WERI-Rb-1 (cell line): ENCODE measurements at places on chromosomes 6 and 20.

- no peak for DNase-seq
These were observed 76.6 kb downstream of the DZANK1 start for GRCh38 chr20:18390201-18390600.

- DNase-seq, result no peak
These were observed 276.5 kb downstream of the CDKAL1 start for GRCh38 chr6:20810727-20811108.

GRCh38 chr20:59984541-59984940 is 26.3 kb downstream of the CDH26 start:
- DNase-seq, result no peak

- DNase-seq, result no peak
These were observed 144.6 kb downstream of the CDKAL1 start for GRCh38 chr6:20678831-20679352.

GRCh38 chr6:128117916-128118315 is 217.1 kb upstream of the THEMIS start:
- no peak for DNase-seq

DNA sequence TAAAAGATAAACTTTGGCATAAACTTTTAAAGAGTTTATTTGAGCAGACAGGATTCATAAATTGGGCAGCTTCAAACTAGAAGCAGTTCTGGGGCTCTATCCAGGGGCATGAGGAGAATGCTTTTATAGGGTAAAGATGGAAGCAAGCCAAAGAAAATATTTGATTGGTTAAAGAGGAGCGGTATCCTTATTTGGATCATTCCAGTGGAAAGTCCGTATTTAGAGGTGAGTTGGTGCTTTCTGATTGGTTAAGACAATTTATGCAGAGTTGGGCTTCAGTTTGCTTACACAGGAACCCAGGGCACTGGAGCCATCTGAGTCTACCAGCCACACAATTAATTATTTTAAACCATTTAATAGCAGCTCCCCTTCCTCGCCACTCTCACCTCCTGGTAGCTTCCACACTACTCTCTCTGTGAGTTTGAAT is 37.9 kb upstream of the RNF217 start:
- DNase-seq, result no peak

- no peak for DNase-seq
These were observed 229.8 kb downstream of the HAO1 start for GRCh38 chr20:7710440-7710839.

DNA sequence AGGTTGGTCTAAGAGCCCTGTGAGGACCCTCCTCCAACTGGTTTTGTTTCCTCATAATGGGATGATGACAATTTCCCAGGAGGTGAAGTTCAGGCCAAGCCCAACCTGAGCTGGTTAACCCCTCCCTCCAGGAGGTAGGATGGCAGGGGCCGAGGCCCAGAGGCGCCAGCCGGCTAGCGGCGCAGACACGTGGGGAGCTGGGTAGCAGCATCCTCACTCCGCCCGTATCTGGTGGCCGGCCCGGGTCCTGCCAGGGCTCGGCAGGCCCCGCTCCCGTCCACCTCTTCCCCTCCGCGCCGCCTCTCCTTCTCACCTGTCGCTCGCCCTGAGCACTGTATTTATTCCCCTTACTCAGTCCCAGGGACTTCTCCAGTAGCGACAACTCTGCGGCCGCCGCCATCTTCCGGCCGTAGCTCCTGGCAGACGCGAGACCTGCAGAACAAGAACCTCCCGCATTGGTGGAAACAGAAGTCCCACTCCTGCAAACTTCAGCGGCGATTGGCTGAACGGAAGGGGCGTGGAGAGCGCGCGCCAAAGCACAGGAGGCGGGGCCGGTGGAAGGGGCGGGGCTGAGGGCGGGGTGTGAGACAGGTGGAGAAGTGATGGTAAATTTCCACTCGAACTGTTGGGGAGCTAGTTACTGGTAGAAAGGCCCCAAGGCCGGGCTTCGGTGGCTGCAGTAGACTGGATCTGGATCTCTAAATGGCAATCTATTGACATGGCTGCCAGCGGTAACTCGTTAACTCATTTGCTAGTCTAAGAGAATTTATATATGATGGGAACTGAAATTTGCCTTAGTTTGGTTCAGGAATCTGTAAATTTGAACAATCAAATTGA is at the start of gene EEF1E1:
Gene EEF1E1, minus strand, starts transcription at position 427 of the 837 bp plus-strand sequence. Its CDS starts 27 bp downstream, at position 400.
- peak; percentile 99 for DNase-seq

- no peak for DNase-seq
These were observed 30.0 kb downstream of the TFEB start for GRCh38 chr6:41705311-41705995.

DNA sequence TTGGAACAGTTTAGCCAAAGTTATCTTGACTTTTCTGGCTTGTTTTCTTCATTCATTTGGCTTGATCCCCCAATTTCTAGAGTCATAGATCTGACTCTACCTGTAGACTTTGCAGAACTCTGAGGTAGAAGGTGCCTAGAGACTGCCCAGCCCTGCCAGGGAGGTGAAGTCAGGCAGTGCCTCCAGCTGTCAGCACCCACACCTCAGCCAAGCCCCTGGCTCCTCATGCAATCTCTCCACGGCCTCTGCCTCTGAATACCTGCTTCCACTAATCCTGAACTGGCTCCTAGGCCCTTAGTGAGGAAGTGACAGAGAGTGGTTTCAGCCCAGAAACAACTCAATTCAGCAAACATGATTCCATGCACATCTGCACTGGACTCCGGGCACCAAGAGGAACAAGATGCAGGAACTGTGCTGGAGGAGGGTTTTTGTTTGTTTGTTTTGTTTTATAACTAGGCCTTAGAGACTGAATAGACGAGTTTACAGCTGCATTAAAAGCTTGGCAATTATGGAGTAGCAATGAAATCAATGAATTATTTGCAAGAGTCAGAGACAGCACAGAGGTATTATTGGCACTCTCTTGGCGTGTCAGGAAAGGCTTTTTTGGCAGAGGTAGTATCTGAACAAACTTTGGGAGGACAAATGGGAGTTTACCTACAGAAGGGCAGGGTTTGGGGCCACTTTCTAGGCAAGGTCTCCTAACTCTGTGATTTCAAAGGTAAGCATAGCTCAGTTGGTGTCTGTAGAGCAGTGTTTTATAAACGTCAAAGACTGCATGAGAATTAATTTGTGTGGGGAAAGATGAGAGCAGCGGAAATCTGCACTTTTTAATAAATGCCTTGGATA is 25.2 kb downstream of the TGM3 start:
- no peak for DNase-seq
